Left renal cortex interstitium (tissue), 4 donors: ENCODE measurements at places on chromosomes 4 and X. TPM values are rescaled to one million over a fixed set of nuclear protein-coding genes. Genes with fewer than 3 reads are reported as not detected.

GRCh38 chr4:179989975-179990374, 2253.2 kb upstream of the TENM3 start:
- DNase-seq, result no peak

- DNase-seq, result no peak
These were observed 11.4 kb downstream of the ADGRA3 start for GRCh38 chr4:22504447-22504846.

DNA sequence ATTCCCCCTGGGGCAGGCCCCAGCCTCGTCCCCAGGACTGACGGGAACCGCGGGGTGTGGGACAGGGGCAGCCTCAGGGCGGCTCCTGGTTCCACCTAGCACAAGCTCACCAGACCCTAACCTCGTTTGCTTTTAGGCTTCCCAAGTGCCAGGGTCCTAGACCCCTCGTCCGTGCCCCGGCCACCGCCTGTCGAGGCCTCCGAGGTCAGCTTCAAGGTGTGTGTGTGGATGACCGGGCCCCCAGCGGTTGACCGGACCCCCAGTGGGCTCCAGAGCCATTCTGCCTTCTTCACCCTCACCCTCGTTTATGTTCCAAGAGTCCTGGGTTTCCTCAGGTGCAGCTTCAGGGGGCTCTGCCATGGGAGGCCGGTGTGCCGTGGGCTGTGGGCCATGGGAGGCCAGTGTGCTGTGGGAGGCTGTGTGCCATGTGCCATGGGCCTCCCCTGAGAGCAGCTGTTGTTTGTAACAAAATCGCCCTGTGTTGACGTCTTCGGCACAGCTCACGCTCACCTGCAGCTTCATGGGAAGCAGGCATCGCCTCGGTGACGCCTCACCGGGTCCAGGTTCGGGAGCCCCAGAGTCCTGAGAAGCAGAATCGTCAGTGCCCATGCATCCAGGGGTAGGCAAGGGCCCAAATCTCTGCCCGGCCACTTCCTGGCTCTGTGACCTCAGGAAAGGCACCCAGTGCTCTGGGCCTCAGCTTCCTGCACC, 43.0 kb upstream of the HMX1 start:
- no peak for DNase-seq

DNA sequence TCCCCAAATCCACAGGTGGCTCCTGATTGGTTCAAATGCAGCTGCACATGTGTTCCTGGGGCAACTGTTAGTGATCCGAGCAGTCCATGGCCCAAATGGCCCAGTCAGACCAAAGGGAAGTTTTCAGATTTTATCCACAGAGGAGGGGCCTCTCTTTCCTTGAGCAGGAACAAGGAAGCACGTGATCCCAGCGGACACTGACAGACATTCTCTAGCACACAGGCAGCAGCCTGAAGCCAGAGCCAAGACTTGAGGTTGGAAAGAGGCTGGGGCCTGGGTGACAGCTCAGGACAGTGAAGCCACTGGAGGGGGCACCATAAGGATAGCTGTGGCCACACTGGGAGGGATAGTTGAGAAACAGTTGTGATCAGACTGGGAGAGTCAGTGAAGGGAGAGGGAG, 3.5 kb upstream of the ZFP92 start:
- DNase-seq, result no peak

GRCh38 chr4:118850488-118851173, 14.7 kb upstream of the SEC24D start:
- no peak for DNase-seq

- DNase-seq, result no peak
These were observed 4.2 kb downstream of the TCEAL6 start for GRCh38 chrX:102138064-102138463.

GRCh38 chr4:76607266-76607799, 172.3 kb downstream of the SHROOM3 start:
- DNase-seq, result no peak

- no peak for DNase-seq
These were observed 5.0 kb downstream of the MSX1 start for GRCh38 chr4:4864443-4864939.

- no peak for DNase-seq
These were observed 12.7 kb upstream of the MCUB start for GRCh38 chr4:109547394-109547793.

DNA sequence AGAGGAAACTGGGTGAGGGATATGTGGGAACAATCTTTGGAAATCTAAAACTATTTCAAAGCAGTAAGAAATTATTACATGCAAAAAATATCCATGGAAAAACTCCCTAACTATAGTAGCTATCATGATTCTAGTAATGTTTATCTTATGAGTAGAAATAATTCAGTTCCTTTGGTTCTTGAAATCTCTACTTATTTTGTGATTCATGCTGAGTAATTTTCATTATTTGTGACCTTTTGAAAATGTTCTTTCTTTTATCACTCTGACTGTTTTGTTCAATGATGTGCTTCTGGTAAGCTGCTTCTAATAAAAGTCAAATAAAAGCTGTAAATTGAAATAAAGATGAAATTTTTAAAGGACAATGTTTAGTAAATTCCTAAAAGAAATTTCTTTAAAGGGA, 40.4 kb upstream of the MAGEB10 start:
- no peak for DNase-seq

GRCh38 chr4:154562697-154563254, at the start of gene FGB:
TSS of gene FGB (plus strand) at chr4:154563011. CDS start at chr4:154563019, 8 bp downstream.
- no peak for DNase-seq

DNA sequence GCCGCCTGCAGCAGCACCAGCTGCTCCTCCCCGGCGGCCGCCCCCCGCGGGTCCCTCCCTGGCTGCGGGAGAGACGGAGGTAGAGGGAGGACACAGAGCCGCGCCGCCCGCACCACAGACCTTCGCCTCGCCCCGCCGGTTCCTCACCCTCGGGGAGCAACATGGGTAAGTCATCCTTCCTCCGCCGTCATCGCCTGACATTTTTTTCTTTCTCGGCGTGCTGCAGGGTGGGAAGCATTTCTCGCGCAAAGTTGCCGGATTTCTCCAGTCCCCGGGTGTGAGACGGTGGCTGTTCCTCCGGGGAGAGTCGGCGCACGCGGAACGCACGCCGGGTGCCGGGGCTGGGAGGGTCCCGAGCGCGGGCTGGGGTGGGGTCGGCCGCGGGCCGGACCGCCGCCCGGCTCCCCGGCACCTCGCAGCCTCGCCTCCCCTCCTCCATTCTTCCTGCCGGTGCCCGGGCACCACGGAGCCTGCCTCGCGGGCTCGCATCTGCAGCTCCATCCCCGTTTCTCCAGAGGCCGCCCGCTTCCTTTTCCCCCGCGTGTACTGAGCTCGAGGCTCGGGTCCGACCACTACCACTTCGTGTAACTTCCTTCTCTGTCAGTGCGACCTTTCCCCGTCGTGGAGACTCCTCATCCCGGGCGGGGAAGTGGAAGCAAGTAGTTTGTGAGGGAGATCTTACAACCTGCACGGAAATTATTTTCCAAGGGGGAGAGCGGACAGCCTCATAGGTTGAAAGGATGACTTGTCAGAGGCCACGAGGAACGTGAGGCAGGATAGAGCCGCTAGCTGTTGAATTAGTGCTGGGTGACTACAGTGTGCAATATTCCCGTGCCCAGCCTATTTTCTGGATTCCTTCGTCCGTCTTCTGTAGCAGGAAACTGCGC, 464 bp downstream of the RAP1GDS1 start:
- DNase-seq, result peak; percentile 34

GRCh38 chrX:122586831-122587230, 597.2 kb upstream of the GRIA3 start:
- no peak for DNase-seq

DNA sequence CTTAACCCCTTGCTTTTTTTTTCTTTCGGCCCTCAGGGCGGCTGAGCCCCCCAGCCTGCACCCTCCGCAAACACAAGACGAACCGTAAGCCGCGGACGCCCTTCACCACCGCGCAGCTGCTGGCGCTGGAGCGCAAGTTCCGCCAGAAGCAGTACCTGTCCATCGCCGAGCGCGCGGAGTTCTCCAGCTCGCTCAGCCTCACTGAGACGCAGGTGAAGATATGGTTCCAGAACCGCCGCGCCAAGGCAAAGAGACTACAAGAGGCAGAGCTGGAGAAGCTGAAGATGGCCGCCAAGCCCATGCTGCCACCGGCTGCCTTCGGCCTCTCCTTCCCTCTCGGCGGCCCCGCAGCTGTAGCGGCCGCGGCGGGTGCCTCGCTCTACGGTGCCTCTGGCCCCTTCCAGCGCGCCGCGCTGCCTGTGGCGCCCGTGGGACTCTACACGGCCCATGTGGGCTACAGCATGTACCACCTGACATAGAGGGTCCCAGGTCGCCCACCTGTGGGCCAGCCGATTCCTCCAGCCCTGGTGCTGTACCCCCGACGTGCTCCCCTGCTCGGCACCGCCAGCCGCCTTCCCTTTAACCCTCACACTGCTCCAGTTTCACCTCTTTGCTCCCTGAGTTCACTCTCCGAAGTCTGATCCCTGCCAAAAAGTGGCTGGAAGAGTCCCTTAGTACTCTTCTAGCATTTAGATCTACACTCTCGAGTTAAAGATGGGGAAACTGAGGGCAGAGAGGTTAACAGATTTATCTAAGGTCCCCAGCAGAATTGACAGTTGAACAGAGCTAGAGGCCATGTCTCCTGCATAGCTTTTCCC, 3.4 kb downstream of the MSX1 start:
- no peak for DNase-seq

DNA sequence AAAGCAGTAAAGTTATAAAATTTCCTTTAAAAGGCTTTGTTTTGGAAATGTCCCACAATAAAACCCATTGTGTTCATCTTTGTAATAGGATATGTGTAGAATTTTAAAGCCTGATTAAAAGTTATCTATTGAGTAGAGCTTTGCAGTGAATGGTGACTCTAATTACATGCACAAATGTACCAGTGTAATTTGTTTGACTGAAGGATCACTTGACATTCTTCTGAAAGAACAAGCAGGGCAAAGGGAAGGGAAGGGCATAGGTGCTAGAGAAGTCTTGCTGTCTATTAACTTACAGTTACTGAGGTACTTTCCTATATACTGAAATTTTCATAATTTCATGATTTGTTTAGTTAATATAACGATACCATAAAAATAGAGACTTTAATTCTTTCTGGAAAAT, 70.8 kb downstream of the STIM2 start:
- DNase-seq, result no peak

FRG2 gene
- polyA plus RNA-seq, result not detected

SSX4B gene
- not detected for polyA plus RNA-seq

WNK3 gene
- polyA plus RNA-seq, result 5.7 TPM

ANOS1 gene
- polyA plus RNA-seq, result 12.0 TPM
